ENCODE measurements at places on chromosomes 4 and X. TPM values are rescaled to one million over a fixed set of nuclear protein-coding genes. Genes with fewer than 3 reads are reported as not detected.

Gene BEX1
- 259 TPM for total RNA-seq

DNA sequence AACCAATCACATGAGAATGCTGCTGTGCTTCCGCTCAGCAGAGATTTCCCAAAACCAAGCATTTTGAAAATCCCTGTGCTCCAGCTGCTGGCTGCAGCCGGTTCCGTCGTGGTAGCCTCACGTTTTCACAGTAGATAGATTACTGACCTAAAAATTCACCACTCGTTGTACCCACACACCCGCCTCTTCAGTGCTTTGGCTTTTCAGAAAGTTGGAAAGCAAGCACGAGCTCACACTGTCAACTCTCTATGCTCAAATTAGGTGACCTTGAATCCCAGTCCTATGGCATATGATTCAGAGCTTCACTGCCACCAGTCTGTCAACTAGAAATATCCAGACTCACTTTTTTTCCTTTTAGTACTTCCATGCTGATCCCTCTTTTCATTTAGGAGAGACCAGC is 168.9 kb downstream of the DCTD start:
- no peak for DNase-seq

Gene EFHC2
- total RNA-seq: 3.8 TPM

Gene RAB41
- not detected for total RNA-seq
